ENCODE measurements at places on chromosomes 11 and 22.

- no peak overlapping the region for H3K27ac ChIP-seq
- H3K4me1 ChIP-seq: no peaks in the 10 kb centered on the region
- no peaks in the 10 kb centered on the region for H3K36me3 ChIP-seq
- H3K4me3 ChIP-seq: no peak overlapping the region
- DNase-seq: no peak
Observed at GRCh38 chr11:11451501-11452005, 98.5 kb upstream of the CSNK2A3 start.

DNA sequence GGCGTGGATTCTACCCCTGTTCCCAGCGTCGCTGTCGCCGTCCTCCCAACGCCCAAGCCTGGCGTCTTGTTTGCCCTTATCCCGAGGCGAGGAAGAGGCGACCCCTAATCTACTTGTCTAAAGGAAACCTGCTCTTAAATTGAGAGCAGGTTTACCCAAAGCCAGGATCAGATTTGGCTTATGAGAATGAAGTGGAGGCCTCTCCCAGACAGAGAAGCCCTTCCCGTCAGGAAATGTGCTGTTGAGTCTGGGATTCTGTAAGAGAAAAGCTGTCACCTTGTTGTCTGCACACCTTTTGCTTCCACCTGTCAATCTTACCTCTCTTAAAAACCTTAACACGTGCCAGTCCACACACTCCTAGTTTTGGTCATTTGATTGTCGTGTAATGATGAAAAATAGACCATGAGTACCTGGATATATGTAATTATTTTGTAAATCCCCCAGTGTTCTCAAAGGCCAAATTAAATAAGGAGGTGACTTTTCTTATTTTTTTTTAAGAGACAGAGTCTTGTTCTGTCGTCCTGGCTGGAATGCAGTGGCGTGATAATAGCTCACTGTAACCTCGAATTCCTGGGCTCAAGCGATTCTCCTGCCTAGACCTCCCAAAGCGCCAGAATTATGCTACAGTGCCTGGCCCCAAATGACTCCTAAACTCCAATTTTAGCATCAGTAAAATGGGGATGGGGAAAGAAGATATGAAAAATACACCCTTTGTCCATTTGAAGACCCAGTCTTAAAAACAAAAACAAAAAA, 627 bp downstream of the GTF2H1 start:
- peak overlapping the region; percentile 92 for H3K4me3 ChIP-seq
- no peaks in the 10 kb centered on the region for H3K36me3 ChIP-seq
- H3K27ac ChIP-seq: peak overlapping the region; percentile 99
- no peaks in the 10 kb centered on the region for H3K27me3 ChIP-seq

GRCh38 chr11:14308897-14309387, 50.0 kb downstream of the RRAS2 start:
- H3K27ac ChIP-seq: no peak overlapping the region
- H3K27me3 ChIP-seq: no peaks in the 10 kb centered on the region
- no peaks in the 10 kb centered on the region for H3K4me1 ChIP-seq
- no peak for DNase-seq
- H3K36me3 ChIP-seq: no peaks in the 10 kb centered on the region

DNA sequence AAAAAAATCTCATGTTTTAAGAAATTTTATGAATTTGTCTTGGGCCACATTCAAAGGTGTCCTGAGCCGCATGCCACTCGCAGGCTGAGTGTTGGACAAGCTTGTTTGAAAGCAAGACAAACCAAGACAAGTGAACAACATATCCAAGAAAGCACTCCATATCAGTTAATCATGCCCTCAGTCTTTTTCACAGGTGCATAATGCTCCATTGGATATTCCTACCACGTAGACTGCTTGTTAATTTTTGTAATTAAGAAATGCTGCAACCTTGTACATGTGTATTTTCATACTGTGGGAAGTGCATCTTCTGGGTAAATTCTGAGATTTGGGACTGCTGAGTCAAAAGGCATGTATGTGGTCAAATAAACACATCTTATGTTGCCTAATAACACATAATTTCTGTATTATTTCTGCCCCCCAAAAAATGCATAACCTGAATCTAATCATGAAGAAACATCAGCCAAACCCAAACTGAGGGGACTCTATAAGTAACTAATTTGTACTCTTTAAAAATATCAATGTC, 8.2 kb downstream of the RRAS2 start:
- H3K27me3 ChIP-seq: no peaks in the 10 kb centered on the region
- no peak overlapping the region for H3K4me3 ChIP-seq
- no peaks in the 10 kb centered on the region for H3K4me1 ChIP-seq
- H3K27ac ChIP-seq: no peak overlapping the region

- no peak overlapping the region for H3K4me3 ChIP-seq
- peaks cover 10% of the 10 kb centered on the region for H3K4me1 ChIP-seq
- DNase-seq: no peak
- H3K27me3 ChIP-seq: no peaks in the 10 kb centered on the region
- H3K27ac ChIP-seq: no peak overlapping the region
- H3K36me3 ChIP-seq: peaks cover 4% of the 10 kb centered on the region
Observed at GRCh38 chr11:47220401-47220821, 5.6 kb downstream of the DDB2 start.

GRCh38 chr11:72896431-72896830, 82.2 kb downstream of the ATG16L2 start:
- no peaks in the 10 kb centered on the region for H3K4me1 ChIP-seq
- no peak overlapping the region for H3K4me3 ChIP-seq
- H3K27me3 ChIP-seq: no peaks in the 10 kb centered on the region
- no peak for DNase-seq

DNA sequence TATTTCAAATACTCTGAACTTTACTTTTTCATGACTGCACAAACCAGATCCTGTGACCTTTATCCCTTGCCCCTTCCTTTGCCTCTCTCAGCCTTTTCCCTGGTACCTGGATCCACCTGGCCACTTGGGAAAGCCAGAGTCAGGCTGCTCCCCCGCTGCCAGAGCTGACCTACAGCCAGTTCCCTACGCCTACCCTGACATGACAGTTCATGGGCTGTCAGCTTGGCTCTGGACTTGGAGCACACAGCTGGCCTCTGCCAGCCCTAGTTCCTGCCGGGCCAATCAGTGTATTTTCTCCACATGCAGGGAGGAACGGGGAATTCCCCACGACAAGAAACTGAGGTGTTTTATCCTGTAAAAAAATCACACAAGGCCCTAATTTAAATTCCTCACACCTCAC, 382.6 kb downstream of the INSC start:
- no peaks in the 10 kb centered on the region for H3K27me3 ChIP-seq
- no peaks in the 10 kb centered on the region for H3K36me3 ChIP-seq
- no peak for DNase-seq
- H3K4me1 ChIP-seq: no peaks in the 10 kb centered on the region

GRCh38 chr11:78446210-78446609, 28.6 kb upstream of the GAB2 start:
- H3K4me1 ChIP-seq: no peaks in the 10 kb centered on the region
- no peak for DNase-seq
- no peak overlapping the region for H3K4me3 ChIP-seq
- no peaks in the 10 kb centered on the region for H3K27me3 ChIP-seq
- H3K27ac ChIP-seq: no peak overlapping the region

- no peaks in the 10 kb centered on the region for H3K4me1 ChIP-seq
- peaks cover 11% of the 10 kb centered on the region for H3K36me3 ChIP-seq
- H3K27me3 ChIP-seq: no peaks in the 10 kb centered on the region
- H3K4me3 ChIP-seq: no peak overlapping the region
- no peak overlapping the region for H3K27ac ChIP-seq
Observed at GRCh38 chr11:46661836-46662235, 38.6 kb downstream of the ARHGAP1 start.

GRCh38 chr11:91686700-91687099, 537.9 kb upstream of the FAT3 start:
- no peak for DNase-seq
- H3K27ac ChIP-seq: no peak overlapping the region
- no peaks in the 10 kb centered on the region for H3K36me3 ChIP-seq
- no peaks in the 10 kb centered on the region for H3K27me3 ChIP-seq

DNA sequence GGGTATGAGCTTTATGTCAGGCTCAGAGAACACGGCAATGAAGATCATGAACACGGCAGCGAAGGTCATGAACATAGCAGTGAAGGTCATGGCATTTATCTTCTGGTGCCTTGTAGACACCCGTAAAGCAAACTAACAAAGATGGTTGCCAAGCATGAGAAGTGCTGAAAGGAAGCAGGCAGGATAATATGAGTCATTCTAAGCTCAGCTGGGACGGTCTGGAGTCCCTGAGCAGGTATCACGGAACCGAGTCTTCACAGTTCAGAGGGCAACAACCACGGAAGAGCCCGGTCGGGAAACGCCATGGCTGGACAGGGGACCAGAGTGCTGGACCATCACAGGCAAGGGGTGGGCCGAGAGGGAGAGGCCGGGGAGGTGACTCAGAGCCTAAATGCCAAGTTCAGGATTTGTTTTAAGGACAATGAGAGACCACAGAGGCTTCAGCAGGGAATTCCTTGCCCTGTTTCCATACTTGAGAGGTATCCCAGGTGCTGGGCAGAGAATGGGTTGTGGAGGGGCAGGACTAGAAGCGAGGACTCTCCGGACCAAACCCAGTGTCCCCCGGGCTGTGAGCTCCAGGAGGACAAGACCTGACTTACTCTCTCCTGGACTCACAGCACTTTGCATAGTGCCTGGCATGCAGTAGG, 13.1 kb upstream of the MS4A10 start:
- peaks cover 6% of the 10 kb centered on the region for H3K27me3 ChIP-seq
- H3K27ac ChIP-seq: no peak overlapping the region
- H3K4me1 ChIP-seq: no peaks in the 10 kb centered on the region
- no peak overlapping the region for H3K4me3 ChIP-seq

- H3K36me3 ChIP-seq: no peaks in the 10 kb centered on the region
- peaks cover 14% of the 10 kb centered on the region for H3K27me3 ChIP-seq
- H3K4me1 ChIP-seq: peaks cover 3% of the 10 kb centered on the region
- no peak overlapping the region for H3K27ac ChIP-seq
Observed at GRCh38 chr11:69635195-69635594, 5.8 kb upstream of the CCND1 start.

DNA sequence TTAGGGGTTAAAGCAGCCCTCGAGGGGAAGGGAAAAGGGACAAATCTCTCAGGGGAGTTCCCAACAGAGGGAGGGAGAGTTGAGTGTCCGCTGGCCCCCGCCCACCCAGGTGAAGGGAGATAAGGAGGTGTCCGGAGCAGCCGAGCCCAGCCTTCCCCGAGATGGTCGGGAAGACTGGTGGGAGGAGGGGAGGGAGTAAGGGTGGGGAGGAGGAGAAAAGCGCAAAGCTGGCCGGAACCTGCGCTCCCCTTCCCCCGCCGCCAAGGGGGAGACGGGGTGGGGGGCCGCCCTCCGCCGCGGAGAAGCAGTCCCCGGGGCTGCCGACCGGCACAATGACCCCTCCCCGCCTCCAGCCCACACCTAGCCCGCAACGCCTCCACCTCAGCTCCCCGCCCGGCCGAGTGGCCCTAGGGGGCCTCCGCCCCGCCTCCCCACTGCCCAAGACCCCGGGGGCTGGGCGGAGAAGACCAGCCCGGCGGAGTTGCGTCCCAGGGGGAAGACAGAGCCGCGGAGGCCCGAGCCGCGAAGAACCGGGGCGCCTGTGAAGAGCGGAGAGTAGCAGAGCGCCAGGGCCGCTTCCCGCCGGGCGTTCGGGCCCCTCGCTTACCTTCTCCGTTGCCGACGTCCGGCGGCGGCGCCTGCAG, 479 bp downstream of the RSF1 start:
- H3K27ac ChIP-seq: peak overlapping the region; percentile 96
- peak overlapping the region; percentile 100 for H3K4me3 ChIP-seq
- no peaks in the 10 kb centered on the region for H3K36me3 ChIP-seq

DNA sequence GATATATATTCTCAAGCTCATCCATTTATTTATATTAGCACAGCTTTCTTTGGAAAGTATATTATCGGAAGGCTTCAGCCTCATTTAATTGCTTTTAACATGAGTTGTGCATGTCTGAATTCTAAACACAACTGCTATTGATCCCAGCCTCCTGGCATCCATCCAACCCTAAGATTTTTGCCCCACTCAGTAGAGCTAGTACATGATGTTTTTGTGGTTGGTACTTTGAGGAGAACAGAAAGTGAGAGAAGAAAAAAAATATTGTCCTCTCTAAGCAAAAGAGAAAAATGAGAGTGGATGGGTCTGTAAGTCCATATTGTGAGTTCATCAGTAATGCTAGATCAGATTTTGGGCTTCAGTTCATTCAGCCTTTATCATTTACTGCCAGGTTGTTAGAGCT, 198.7 kb downstream of the DDX10 start:
- no peak for DNase-seq
- no peak overlapping the region for H3K4me3 ChIP-seq
- no peaks in the 10 kb centered on the region for H3K4me1 ChIP-seq
- H3K27me3 ChIP-seq: no peaks in the 10 kb centered on the region

GRCh38 chr11:60984636-60985035, 13.2 kb downstream of the CD6 start:
- DNase-seq: no peak
- H3K4me1 ChIP-seq: no peaks in the 10 kb centered on the region
- H3K27me3 ChIP-seq: no peaks in the 10 kb centered on the region
- H3K36me3 ChIP-seq: no peaks in the 10 kb centered on the region
- no peak overlapping the region for H3K27ac ChIP-seq

- H3K4me3 ChIP-seq: peak overlapping the region; percentile 70
- peaks cover 21% of the 10 kb centered on the region for H3K4me1 ChIP-seq
- no peaks in the 10 kb centered on the region for H3K27me3 ChIP-seq
- no peak for DNase-seq
- no peaks in the 10 kb centered on the region for H3K36me3 ChIP-seq
Observed at GRCh38 chr22:20116376-20116950, 559 bp downstream of the RANBP1 start.

DNA sequence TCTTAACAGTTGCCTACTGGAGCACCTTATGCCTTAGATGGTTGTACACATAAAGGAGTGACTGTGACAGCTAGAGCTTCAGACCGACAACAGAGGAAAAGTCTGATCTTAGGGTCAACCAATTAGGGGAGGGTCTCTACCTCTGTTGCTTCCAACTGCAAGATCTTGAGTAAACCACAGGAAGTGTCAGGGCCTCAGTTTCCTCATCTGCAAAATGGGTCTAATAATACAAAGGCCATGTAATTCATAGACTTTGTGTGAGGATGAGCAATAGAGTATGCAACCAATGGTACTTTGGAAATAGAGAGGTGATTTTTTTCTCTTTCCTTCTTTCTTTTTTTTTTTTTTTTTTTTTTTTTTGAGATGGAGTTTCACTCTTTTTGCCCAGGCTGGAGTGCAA, 16.4 kb upstream of the ANO1 start:
- peaks cover 9% of the 10 kb centered on the region for H3K4me1 ChIP-seq
- DNase-seq: no peak
- H3K27me3 ChIP-seq: no peaks in the 10 kb centered on the region
- H3K4me3 ChIP-seq: no peak overlapping the region
- peak overlapping the region; percentile 75 for H3K27ac ChIP-seq
